MCF 10A (cell line): ENCODE measurements at places on chromosomes 2 and 18.

GRCh38 chr18:11669948-11670275, 19.2 kb upstream of the GNAL start:
- DNase-seq = no peak

DNA sequence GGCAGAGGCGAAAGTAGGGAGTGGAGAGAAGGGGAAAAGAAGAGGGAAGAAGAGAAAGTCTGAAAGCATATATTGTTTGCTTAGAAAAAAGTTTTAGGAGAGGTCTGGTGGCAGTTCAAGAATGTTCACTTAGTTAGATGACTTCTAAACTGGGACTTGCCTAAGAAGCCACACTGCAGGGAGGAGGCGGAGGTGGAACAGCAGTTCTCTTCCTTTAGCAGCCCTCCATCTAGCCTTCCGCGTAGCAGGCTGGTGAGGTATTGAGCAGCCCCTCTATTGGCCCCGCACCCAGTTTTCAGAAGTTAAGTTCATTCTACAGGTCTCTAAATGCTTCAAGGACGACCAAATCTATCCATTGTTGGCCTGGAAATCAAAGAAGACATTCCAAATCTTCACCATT, 31.9 kb upstream of the WIPF1 start:
- DNase-seq = no peak

DNA sequence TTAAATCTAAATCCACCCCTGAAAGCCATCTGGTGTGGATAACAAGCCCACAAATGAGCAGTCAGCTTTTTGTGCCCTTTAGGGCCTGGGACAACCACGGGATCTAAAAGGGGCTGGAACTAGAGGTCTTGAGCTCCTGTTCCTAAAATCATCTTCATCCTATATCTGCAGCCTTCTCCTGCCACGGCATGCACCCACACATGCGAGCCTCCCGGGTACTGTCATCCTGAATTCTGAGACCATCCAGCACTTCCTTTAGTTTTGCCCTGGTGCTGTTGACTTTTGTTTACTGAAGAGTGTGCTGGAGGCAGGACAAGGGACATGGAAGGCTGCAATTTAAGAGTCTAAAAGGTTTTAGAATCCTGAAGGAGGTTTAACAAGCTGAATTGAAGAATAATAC, 183.2 kb downstream of the FAM210A start:
- DNase-seq = no peak

DNA sequence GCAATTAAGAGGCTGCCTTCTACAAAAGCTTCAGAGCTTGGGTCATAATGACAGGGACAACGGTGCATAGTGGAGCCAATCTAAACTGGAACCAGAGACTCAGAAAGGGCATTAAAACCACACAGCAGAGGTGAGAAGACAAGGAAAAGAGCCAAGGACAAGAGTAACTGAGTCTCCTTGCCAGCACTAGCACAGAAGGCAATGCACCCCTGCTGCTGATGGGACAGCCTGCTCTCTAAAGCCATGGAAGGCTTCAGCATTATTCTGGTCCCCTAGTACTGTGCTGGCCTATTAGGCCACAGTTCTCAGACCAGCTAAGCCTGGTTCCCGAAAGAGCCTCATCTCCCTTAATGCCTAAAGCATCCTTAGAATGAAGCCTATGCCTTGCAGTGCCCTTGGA, 15.5 kb downstream of the MYO5B start:
- DNase-seq = no peak
